ENCODE measurements at places on chromosomes 7 and 10.

DNA sequence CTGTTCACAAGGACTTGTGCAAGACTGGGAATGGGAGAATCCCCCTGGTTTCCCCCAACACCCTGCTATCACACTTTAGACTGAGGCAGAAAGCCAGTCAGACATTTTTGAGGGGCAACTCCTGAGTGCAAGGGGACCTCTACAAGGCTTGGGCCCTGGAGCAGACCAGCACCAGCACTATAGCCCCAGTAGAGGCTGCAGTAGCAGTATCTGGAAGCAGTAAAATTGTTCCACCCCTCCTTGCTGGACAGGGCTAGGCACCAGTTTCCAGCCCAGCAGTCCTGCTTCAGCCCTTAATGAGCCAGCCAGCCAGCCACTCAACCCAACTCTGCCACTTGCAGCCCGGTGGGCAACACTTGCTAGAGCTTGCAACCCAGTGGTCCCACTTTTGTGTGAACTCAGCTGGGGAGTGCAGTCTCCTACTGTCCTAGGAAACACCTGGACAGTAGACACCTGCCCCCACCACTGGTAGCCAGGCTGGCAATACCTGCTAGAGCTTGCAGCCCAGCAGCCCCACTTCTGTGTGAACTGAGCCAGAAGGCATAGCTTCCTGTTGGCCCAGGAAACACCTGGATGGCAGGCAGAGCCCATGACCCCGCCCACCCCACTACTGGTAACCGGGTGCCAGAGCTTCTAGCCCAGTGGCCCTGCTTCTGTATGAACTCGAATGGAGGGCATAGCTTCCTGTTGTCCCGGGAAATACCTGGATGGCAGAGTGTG is 65.0 kb downstream of the FBXL13 start:
- DNase-seq, result no peak

GRCh38 chr7:127872122-127872521 is 159.1 kb downstream of the LRRC4 start:
- no peak for DNase-seq

GRCh38 chr7:72391821-72392377 is 20.2 kb downstream of the CALN1 start:
- DNase-seq, result no peak

DNA sequence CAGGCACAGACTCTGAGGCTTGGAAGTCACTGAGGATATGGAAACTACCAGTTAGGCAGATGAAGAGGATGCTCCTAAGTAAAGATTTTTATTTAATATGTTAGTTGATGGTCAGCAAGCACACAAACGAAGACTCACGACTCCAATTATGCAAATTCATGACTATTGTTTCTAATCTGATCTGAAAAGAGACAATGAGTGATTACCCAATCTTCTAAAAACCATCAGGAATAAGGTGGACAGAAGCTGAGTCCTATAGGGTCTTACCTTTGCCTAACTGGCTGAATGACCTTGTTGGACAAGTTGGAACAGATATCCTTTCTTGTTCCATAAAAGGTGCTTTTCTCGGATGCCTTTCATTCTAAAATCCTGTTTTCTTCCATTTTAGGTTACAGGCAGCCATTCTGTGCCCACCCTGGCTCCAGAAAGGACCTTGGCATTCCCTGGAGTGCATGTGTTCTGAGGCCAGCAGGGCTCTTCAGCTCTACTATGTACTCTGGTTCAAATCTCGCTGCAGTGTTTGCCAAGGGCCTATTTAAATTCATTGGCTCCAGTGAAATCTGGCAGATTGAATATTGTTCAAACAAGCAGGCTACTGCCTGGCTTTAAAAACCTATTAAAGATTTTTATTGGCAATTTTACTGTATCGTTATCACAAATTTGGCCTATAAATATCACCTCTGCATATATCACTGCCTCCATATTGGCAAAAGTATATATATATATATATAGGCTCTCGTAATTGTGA is 77.5 kb downstream of the SLC25A13 start:
- no peak for DNase-seq

DNA sequence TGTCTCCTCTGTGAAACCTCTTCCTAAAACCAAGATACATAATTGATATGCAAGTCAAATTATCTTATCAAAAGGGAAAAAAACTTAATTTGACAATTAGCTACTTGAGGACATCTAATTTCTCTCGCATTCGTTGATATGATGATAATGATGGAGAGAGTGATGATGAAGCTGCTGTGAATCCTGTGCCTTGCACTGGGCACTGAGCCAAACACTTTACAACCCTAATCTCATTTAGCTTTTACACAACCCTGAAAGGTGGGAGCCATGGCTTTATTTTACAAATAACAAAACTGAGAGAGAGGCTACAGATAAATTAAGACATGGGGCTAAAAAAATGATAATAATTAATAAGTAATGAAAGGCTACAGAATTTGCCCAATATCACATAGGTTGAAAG is 176.0 kb downstream of the NOC3L start:
- no peak for DNase-seq

GRCh38 chr10:73819081-73819480 is 7.7 kb upstream of the NDST2 start:
- DNase-seq, result peak; percentile 37

DNA sequence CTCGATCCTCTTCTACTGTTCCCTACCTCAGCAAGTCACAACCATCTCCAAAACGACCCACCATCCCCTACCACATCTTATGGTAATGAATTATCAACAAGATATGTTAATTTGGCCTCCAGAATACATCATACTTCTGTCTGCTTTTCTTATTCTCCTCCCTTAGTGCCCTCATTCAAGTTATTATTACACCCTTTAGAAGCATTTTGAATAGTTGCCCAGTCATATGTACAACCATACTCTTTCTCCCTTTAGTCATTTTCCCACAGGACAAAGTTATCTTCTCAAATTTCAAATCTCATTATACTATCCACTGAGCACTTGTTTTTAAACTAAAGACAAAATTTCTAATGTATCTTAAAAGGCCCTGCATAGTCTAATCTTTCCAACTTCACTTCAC is 71.0 kb downstream of the GNAT3 start:
- DNase-seq, result no peak

- DNase-seq, result no peak
Observed at GRCh38 chr7:99551334-99551733, 580 bp downstream of the FAM200A start.

DNA sequence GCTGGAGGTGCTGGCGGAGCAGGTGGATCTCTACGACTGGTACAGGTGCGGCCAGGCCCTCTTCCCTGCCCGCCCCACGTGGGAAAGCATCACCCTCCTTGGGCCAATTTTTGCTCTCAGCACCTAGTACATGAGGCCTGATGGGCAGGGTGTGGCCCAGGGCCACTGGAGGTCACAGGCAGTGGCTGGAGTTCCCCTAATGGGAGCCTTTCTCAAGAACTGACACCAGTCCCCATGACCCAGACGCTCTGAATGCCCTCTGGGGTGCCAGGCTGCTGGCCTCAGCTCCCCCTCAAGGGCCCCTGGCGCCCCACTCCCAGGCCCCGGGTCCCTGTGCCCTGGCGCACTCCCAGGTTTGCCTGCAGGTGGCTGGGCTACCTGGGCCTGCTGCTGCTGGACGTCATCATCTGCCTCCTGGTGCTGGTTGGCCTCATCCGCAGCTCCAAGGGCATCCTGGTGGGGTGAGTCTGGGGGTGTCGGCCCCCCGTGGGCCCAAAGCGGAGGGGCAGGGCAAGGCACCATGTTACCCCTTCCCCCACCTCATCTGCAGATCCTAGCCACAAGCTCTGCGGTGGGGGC is 15.9 kb downstream of the TTYH3 start:
- peak; percentile 82 for DNase-seq

GRCh38 chr10:11177926-11178471 is 160.3 kb downstream of the CELF2 start:
- no peak for DNase-seq

DNA sequence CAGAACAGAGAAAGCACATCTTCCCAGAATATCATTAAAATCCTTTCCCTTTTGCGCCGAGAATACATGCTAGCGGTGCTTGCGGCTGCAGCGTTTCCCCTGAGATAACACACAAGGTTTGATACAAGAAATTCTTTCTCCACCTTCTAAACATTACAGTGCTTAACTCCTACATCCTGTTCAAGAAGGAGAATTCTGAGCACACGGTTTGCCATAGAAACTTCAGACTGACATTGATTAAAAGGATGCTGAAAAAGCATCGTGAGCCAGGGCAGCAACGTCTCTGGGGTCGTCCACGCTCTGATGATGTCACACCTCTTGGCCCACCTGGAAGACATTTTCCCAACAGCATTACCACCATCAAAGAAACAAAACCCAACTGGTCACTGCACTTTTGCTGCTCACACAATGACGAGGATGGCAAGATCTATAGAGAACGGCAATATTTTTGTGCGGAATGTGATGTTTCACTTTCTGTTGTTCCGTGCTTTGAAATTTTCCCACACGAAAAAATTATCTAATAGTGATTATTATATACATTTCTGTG is 27.0 kb upstream of the PRSS1 start:
- DNase-seq, result no peak

- DNase-seq, result no peak
Observed at GRCh38 chr10:70613941-70614340, 11.4 kb upstream of the PRF1 start.

GRCh38 chr7:141709749-141710148 is 1.6 kb downstream of the WEE2 start:
- no peak for DNase-seq

DNA sequence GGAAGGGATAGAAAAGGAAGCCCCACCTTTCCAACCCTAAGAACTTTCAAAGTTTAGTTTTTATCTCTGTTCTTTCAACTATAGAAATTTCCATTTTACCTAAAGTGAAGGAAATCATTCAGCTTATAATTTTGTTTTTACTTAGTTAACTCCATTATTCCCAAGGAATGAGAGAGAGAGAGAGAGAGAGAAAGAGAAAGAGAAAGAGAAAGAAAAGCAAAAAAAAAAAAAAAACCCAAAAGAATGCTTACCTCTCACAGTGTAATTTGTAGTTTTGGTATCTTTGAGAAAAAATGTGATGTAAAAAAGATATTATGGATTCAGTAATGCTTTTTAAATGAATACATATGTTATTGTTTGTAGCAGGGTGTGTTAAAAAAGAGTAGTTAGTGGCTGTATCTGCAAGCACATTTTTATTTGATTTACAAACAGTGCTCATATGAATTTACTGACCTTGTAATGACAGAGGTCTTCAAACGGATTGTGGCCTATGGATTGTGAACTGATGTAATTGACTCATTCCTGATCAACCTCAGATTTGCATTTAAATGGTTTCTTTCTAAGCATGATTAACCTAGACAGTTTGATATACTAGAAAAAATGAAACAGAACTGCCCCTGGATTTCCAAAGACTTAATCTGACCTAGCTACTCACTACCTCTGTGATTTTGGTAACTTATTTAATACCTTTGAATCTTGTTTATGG is 64.9 kb downstream of the LCOR start:
- no peak for DNase-seq

- DNase-seq, result no peak
Observed at GRCh38 chr7:10708447-10708846, 265.2 kb upstream of the PHF14 start.

- DNase-seq, result no peak
Observed at GRCh38 chr10:44185315-44185666, 199.6 kb downstream of the CXCL12 start.

- no peak for DNase-seq
Observed at GRCh38 chr7:143974459-143974858, 19.8 kb downstream of the OR2F1 start.

- peak; percentile 57 for DNase-seq
Observed at GRCh38 chr7:138170959-138171703, 94.9 kb downstream of the AKR1D1 start.

DNA sequence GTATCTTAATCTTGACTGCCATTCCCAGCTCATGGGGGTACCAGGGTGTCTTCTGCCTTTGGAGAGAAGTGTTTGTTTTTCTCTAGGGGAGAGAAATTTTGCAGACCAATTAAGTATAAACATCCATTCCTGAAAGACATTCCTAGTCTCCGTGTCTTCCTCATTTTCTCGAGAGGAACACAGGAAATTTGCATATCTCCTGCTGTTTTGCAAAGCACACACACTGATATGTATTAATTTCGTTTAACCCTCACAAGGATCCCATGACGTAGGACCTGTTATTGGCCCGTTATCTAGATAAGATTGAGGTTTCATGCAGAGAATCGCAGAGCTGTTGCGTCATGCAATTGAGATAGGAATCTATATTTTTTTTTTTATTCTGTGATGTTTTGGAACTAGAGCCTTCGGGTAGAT is 944 bp downstream of the RHBDD2 start:
- DNase-seq, result peak; percentile 36

GRCh38 chr7:135414850-135415439 is 95.0 kb downstream of the CNOT4 start:
- peak; percentile 61 for DNase-seq

- DNase-seq, result no peak
Observed at GRCh38 chr10:51878695-51879094, 179.3 kb upstream of the CSTF2T start.

- no peak for DNase-seq
Observed at GRCh38 chr7:55536619-55537457, 35.5 kb downstream of the VOPP1 start.

DNA sequence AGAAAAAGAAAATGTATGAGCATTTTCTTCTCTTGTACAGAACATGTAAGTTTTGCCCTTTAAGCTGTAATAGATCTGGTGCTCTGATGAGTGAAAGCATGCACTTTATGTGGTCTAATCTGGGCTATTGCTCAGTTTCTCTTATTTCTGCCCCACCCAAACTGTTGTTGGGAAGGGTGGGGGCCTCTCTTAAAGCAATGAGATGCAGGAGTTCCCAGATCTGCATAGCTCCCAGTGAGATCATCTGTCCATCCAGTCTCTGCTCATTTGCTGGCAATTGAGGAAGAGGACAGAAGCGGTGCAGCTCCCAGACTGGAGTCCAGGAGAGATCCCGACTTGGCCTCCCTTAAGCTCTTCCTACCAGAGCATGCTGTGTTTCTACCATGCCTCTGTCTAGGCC is 114.9 kb upstream of the SORCS3 start:
- no peak for DNase-seq

DNA sequence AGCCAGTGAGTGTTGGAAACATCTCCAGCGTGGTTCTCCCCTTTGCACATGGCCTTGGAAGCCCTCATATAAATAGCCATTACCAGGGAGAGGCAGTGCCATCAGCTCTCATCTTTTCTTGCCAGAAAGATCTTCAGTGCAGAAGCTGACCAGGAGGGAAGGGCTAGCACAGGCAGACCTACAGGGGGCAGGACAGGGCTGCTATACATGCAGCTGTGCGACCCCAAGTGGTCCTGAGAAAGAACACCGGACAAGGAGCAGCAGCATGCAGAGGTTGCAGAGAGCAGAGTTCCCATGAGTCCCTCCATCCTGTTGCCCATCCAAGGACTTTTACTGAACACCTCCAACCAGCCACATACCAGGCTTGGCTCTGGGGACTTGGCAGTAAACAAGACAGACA is 17.1 kb downstream of the GRID1 start:
- peak; percentile 12 for DNase-seq

GRCh38 chr10:92845921-92846320 is 2.4 kb upstream of the EXOC6 start:
- DNase-seq, result peak; percentile 77

- DNase-seq, result no peak
Observed at GRCh38 chr7:1526271-1526754, 4.2 kb upstream of the MAFK start.
